ENCODE measurements at places on chromosomes 2 and 18. TPM values are rescaled to one million over a fixed set of nuclear protein-coding genes. Genes with fewer than 3 reads are reported as not detected.

GRCh38 chr2:86323273-86324021, 14.0 kb downstream of the REEP1 start:
- DNase-seq, result no peak

- no peak for DNase-seq
These were observed 257.2 kb downstream of the TXNL1 start for GRCh38 chr18:56381196-56381595.

DNA sequence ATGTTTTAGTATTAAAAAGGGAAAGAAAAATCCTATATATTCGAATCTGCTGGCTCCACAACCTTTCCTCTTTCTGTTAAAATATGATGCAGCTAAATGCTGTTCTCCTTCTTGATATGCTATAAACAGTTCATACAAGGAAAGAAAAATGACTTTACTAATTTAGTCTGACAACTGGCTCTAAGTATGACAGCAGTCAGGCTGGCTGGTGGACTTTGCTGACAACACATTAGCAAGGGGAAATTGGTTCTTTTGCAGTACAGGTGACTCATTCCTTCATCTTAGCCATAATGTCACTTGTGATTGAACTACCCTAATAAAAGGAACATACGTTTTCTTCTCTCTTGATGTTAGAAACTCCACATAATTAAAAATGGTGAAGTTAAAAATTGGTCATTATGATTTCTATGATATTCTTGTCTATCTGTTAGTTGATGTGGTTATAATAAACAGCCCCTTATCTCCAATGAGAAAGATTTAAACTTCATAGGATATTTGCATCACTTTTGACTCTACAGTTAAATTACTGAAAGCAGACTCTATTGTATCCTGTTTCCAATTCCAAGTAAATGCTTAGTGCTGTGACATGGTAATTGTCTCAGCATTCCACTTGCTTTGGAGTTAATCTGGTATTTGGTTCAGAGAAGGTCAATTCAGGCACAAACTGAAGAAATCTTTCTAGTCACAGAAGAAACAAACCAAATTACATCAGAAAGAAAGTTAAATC, 315.3 kb upstream of the GULP1 start:
- no peak for DNase-seq

DNA sequence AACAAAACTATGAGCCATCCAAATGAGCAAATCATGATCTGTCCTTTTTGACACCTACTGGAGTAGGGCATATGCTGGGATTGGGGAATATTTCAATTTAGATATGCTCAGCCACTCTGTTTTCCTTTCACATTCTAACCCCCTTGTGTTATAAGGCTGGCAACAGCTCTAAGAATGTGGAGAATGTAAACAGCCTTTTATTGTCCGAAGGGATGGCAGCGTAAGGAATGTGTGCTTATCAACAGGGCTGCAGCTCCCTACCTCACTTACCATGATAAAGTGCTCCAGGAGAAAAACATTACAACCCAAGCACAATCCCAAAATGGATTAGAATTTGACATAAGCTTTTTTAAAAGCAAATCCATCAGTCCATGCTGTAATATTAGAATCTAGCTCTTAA, 2.2 kb downstream of the NXPH2 start:
- DNase-seq, result no peak

The ANKRD23 gene
- 7.8 TPM for polyA plus RNA-seq

The DTNB gene
- 24.7 TPM for polyA plus RNA-seq

- peak; percentile 6 for DNase-seq
These were observed 79.6 kb downstream of the LRATD1 start for GRCh38 chr2:14712111-14712510.

The EPC2 gene
- 30.5 TPM for polyA plus RNA-seq

DNA sequence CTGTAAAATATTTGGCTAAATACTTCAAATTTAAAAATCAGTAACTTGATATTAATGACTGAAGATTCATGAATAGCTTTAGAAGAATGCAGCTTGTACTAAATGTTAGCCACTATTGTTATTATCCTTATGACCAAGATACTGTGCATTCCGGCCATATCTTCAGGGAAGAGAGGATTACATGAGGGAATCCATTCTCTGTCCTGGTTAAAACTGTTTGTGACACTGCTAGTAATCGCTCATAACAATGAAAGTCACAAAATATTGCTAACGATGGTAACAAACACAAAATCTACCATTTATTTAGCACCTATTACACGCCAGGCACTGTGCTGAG, 217.7 kb downstream of the PRKCE start:
- no peak for DNase-seq

The CHRND gene
- polyA plus RNA-seq, result 72.6 TPM

GRCh38 chr18:49666045-49666775, 104.4 kb downstream of the LIPG start:
- DNase-seq, result no peak

DNA sequence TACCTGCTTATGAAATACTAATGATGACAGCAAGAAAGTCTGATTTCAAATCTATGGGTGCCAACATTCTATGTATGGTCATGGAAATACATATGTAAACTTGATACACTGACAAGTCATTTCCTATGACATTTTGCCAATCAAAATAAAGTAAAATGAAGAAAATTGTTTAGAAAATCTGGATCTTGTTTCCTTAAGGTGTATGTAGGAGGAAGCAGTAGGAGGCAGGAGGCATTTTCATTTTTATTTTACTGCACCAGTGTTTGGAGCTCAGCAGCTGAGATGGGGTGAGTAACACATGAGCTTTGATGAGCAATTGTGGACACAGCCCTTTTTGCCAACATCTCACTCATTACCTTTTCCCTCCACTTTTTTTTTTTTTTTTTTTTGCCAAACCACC, 167.0 kb downstream of the AFF3 start:
- DNase-seq, result no peak

DNA sequence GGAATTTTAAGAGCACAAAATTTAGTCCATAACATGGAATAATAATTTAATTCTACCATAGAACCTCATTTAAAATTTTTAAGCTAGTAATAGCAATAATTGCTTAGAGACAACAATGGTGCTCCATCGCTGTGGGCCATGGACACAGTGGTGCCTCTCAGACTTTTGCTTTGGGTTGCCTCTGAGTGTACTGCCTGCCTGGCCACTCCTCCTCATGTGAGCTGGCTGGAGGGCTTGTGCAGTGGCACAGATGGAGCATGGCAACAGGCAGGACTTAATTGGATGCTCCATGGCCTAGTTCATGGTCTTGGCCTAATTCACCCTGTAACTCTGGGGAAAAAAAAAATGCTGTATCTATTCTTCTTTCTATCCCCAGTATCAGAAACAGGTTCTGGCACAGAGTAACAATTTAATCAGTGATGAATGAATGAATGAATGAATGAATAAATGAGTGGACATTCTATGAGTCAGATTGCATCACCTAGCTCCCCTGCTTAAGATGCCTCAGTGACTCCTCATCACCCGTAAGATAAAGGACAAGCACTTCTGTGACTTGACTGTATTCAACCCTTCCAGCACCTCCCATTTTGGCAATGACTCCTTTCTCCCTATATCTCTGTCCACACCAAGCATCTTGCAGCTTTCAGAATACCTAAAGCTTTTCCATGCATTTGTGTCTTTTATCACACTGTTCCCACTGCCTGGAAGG, 211.8 kb upstream of the SLC14A2 start:
- DNase-seq, result no peak

GRCh38 chr18:25279133-25279532, 72.8 kb downstream of the ZNF521 start:
- no peak for DNase-seq

The COL4A4 gene
- 0.22 TPM for polyA plus RNA-seq

GRCh38 chr18:35085450-35086380, 44.5 kb downstream of the MAPRE2 start:
- DNase-seq, result no peak

DNA sequence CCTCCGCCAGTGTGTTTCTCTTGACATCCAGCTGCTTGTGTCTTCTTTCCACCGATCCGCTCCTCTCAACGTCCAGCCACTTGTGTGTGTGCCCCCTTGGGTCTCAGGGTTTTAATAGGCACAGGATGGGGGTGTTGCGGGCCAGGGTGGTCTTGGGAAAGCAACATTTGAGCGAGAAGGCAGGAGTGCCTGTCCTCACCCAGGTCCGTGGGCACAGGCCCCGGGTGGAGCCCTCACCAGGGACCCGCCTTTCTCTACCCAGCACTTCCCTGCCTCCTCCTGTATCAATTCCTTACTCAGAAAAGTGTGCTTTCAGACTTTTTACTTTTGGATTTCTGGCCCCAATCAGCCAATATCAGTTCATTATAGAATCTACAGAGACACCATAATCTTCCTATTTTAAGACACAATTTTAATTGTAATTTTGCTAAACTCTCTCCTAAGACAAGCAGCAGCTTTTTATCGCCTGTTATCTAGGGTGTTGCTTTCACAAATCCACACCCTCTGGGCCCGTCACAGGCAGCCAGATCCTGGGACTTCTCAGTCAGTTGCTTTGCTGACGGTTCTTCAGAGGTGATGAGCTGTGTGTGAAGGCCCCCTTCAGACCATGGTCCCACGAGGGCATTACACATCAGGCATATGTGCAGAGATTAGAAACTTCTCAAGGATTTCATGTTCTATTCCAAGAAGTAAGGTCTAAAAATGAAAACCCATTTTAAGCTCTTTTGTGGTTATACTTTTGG, 96.0 kb upstream of the FHL2 start:
- DNase-seq, result no peak

GRCh38 chr2:134097740-134098139, 156.1 kb upstream of the MGAT5 start:
- no peak for DNase-seq

DNA sequence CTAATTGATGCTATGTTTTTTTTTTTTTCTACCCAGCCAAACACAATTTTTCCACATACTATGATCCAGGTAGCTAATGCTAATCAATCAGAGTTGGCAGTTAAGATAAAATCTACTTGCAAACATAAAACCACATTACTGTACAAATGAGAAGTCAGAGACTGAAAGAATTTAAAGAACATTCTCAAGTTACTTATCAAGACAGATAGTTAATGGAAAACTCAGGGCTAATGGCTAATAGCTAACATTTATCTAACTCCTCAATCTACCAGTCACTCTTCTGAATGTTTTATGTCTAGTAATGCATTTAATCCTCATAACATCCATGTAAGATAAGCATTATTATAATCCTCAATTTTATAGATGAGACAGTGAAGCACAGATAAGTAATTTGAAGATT, 537.6 kb upstream of the SETBP1 start:
- no peak for DNase-seq

- DNase-seq, result no peak
These were observed 130.5 kb downstream of the PLCL1 start for GRCh38 chr2:197934934-197935289.

The CNRIP1 gene
- polyA plus RNA-seq, result 32.8 TPM

The MTCL1 gene
- not detected for polyA plus RNA-seq

- no peak for DNase-seq
These were observed 38.6 kb downstream of the AGFG1 start for GRCh38 chr2:227510620-227510958.

The CHRNG gene
- 131 TPM for polyA plus RNA-seq

GRCh38 chr18:40197711-40198110, 1757.3 kb upstream of the PIK3C3 start:
- no peak for DNase-seq

GRCh38 chr18:68705119-68705518, 9.8 kb downstream of the TMX3 start:
- DNase-seq, result no peak

DNA sequence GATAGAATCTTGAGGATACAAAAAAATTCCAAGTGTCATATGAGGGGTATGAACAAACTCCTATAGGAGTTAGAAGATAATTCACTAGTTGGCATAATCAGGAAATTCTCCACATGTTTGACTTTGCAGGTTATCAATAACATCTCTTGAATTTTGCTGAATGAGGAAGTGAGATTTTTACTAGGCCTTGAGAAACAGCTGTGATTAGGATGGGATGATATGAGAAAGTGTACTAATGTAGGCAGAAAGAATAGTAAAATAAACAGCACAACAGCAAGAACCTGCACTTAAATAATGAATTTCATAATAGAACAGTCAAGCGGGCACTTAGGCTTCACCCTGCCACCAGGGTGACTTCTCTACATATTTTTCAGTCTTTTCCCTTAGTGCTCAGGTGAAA, 570.8 kb upstream of the CRIM1 start:
- no peak for DNase-seq
